ENCODE measurements at places on chromosomes 13 and 19. TPM values are rescaled to one million over a fixed set of nuclear protein-coding genes. Genes with fewer than 3 reads are reported as not detected.
A peak's percentile ranks its signal among the peaks of the same experiment; 100 is the strongest.

DNA sequence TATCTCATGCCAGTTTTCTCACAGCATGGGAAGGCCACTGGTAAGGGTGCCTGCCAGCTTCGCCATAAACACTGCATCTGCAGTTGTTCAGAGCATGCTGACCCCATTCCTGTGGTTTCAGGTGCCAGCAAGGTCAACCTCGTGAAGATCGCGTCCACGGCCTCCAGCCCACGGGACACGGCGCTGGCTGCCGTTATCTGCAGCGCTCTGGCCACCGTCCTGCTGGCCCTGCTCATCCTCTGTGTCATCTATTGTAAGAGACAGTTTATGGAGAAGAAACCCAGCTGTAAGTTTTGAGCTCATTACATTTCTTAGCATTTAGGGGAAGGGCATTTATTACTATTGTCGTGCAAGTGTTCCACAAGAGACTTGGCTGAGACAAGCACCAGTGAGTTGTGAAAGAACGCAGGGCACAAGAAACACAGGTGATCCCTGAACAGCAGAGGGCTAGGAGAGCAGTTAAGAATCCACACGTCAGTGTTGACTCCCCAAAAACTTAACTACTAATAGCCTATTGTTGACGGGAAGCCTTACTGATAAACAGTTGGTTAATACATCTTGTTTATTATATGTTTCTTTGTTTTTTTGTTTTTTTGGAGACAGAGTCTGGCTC lies 88.8 kb downstream of the TNFRSF19 start:
- H3K4me1 ChIP-seq: no peaks in the 10 kb centered on the region
- no peak overlapping the region for H3K4me3 ChIP-seq
- no peaks in the 10 kb centered on the region for H3K36me3 ChIP-seq

DNA sequence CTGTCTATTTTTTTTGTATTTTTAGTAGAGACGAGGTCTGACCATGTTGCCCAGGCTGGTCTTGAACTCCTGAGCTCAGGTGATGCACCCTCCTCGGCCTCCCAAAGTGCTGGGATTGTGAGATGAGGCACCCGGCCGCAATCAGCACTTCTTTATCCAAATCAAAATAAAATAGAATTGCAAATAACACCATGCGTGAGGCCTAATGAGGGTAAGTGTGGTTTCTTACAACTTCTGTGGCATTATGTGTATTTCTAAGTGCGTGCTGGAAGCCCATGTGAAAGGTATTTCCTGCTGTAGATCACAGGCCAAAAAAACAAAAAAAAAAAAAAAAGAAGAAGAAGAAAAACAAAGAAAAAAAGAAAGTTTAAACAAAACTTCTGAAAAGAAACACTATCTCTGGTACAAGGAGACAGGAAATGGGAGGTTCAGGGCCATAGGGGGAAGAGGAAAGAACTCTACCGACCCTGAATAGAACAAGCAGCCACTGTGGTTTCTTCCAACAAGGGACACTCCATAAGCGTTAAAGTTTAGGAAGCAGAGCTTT lies 3.0 kb upstream of the GRAMD1A start:
- H3K36me3 ChIP-seq: no peaks in the 10 kb centered on the region
- no peak overlapping the region for H3K4me3 ChIP-seq
- H3K4me1 ChIP-seq: peaks cover 23% of the 10 kb centered on the region
- no peak for DNase-seq
- H3K27ac ChIP-seq: peak overlapping the region; percentile 47
- H3K27me3 ChIP-seq: no peaks in the 10 kb centered on the region

GRCh38 chr19:49889687-49890348 lies 6.9 kb downstream of the IL4I1 start:
- H3K4me1 ChIP-seq: peaks cover 4% of the 10 kb centered on the region
- no peak overlapping the region for H3K27ac ChIP-seq
- peak overlapping the region; percentile 41 for H3K4me3 ChIP-seq

DNA sequence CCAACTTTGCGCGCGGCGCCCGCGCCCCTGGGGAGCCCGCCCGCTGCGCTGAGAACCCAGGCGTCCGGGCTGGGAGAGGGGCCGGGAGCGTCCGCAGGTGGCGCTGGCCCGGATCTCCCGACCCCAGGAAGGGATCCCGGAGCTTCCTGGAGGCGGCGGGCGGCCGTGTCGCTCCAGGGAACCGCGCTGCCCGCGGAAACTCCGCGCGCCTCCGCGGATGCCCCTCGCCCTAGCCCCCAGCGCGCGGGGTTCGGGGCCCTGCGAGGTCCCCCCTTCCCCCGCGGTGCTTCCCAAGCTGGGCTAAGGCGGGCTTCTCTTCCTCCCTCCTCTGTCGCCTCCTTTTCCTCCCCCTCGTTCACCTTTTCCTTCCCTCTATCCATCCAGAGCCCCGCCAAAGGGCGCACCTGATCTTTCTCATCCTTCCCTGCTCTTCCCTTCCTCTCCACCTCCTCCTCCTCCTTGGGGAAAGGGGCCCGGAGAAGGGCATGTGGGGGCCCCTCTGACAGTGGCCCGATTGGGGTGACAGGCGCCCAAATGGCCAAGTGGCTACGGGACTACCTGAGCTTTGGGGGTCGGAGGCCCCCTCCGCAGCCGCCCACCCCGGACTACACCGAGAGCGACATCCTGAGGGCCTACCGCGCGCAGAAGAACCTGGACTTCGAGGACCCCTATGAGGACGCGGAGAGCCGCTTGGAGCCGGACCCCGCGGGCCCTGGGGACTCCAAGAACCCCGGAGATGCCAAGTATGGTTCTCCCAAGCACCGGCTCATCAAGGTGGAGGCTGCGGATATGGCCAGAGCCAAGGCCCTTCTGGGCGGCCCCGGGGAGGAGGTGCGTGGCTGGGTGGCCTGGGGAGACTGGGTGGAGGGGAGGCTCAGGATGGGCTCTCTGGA lies 710 bp downstream of the SHD start:
- peaks cover 9% of the 10 kb centered on the region for H3K4me1 ChIP-seq
- H3K36me3 ChIP-seq: no peaks in the 10 kb centered on the region
- peak overlapping the region; percentile 16 for H3K4me3 ChIP-seq
- DNase-seq: no peak
- H3K27me3 ChIP-seq: peaks cover 23% of the 10 kb centered on the region
- H3K27ac ChIP-seq: no peak overlapping the region

GRCh38 chr13:29428310-29429181 lies 166.9 kb downstream of the SLC7A1 start:
- no peaks in the 10 kb centered on the region for H3K36me3 ChIP-seq
- no peak for DNase-seq
- no peak overlapping the region for H3K4me3 ChIP-seq
- H3K4me1 ChIP-seq: no peaks in the 10 kb centered on the region
- no peak overlapping the region for H3K27ac ChIP-seq

DNA sequence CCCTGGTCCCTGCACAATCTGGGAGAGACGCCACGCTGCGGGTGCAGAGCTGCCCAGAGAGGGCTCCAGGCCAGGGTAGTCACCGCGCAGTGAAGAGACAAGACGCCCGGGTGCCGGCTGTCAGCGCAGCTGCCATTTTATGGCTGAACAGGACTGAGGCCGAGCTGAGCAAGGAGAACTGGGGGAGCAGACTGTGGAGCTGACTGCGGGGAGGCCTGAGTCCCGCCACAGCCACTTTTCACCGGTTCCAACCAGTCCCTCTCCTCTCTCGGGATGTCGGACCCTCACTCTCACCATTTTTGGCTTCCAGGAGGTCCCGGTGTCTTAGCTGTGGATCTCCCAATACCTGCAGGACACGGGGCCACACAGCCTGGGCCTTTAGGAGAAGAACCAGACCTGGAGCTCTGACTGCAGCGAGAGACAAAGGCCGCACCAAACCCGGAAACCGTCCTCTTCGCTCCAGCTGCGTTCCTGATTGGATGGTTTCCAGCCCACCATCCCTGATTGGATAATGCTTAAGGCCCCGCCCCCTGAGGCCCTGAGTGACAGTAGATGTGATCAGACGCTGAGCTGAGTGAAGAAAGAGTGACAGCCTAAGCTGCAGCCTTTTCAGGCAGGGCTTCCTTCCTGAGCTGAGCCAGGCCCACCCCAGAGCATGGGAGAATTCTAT lies at the start of gene ZNF626:
ZNF626 (minus strand) TSS at position 422 of the 670 bp plus-strand sequence; CDS start at position 297, 125 bp downstream.
- peak within 1 kb of the TSS; percentile 63 for H3K27ac ChIP-seq
- no peaks in the 10 kb centered on the region for H3K36me3 ChIP-seq
- H3K27me3 ChIP-seq: no peaks in the 10 kb centered on the region
- H3K4me1 ChIP-seq: no peaks in the 10 kb centered on the region
- H3K4me3 ChIP-seq: peak within 1 kb of the TSS; percentile 50

- H3K36me3 ChIP-seq: no peaks in the 10 kb centered on the region
- H3K4me1 ChIP-seq: no peaks in the 10 kb centered on the region
- H3K27me3 ChIP-seq: no peaks in the 10 kb centered on the region
- H3K4me3 ChIP-seq: no peak overlapping the region
- DNase-seq: no peak
- H3K27ac ChIP-seq: no peak overlapping the region
Observed at GRCh38 chr19:39021063-39021462, 11.3 kb downstream of the FBXO27 start.

GRCh38 chr19:43684326-43684725 lies 14.4 kb upstream of the PLAUR start:
- no peaks in the 10 kb centered on the region for H3K36me3 ChIP-seq
- H3K27ac ChIP-seq: no peak overlapping the region
- no peak for DNase-seq
- H3K4me3 ChIP-seq: no peak overlapping the region
- no peaks in the 10 kb centered on the region for H3K27me3 ChIP-seq

DNA sequence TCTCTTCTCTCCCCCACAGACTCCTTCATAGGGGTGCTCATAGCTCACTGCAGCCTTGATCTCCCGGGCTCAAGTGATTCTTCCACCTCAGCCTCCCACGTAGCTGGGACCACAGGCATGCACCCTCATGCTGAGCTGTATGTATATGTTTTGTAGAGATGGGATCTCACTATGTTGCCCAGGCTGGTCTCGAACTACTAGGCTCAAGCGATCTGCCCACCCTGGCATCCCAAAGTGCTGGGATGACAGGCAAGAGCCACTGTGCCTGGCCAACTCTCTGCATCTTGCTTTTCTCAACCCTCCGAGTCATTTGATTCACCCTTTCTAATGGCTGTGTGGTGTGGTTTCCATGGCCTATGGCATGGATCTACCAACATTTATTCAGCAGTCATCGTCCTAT lies 10.1 kb upstream of the IRGC start:
- no peaks in the 10 kb centered on the region for H3K27me3 ChIP-seq
- no peak for DNase-seq
- H3K4me3 ChIP-seq: no peak overlapping the region
- H3K4me1 ChIP-seq: no peaks in the 10 kb centered on the region
- H3K27ac ChIP-seq: no peak overlapping the region
- H3K36me3 ChIP-seq: no peaks in the 10 kb centered on the region

DNA sequence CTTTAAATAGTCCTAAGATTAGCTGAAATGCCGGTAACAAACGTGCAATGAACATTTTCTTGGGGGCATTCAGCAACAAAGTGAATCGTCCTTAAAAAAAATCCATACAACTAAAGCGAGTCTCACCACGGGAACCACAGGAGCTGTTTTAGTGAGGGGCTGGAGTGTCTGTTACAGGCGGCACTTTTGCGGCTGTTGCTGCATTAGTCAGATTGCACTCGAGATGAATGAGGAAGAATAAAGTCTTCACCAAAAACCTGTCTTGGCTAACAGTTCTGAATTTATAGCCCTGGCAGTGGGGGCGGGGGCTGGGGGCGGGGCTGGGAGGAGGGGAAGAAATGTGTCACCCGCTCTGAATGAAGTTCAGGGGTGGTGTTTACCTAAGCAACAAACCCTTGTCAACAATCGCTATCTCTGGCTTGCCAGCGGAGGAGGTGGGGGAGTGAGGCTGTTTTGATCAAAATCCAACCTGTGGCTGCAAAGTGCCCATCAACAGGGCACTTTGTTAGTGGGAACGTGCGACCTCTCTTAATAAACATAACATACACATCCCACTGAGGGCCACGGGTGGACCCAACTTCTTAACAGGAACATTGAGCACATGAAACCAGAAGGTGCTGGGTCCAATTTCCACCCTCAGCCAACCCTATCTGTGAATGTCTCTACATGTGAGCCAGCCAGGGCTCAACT lies 44.5 kb downstream of the RFX2 start:
- no peak overlapping the region for H3K4me3 ChIP-seq
- no peaks in the 10 kb centered on the region for H3K36me3 ChIP-seq

GRCh38 chr19:39647918-39648317 lies 7.8 kb upstream of the LGALS16 start:
- no peak overlapping the region for H3K4me3 ChIP-seq
- no peak overlapping the region for H3K27ac ChIP-seq
- no peak for DNase-seq
- H3K36me3 ChIP-seq: no peaks in the 10 kb centered on the region
- H3K27me3 ChIP-seq: no peaks in the 10 kb centered on the region

DNA sequence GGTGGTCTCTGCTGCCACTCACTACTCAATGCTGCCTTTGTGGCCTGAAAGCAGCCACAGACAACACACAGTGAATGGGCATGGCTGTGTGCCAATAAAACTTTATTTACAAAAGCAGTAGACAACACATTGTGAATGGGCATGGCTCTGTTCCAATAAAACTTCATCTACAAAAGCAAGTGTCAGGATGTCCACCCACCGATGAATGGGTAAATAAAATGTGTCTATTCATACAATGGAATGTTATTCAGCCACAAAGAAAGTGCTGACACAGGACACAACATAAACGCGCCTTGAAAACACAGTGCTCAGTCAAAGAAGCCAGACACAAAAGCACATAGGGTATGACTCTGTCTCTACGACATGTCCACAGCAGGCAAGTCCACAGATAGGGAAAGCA lies 20.1 kb downstream of the ZSCAN5A start:
- no peak for DNase-seq
- no peaks in the 10 kb centered on the region for H3K4me1 ChIP-seq
- no peaks in the 10 kb centered on the region for H3K27me3 ChIP-seq
- H3K27ac ChIP-seq: no peak overlapping the region
- H3K36me3 ChIP-seq: no peaks in the 10 kb centered on the region

DNA sequence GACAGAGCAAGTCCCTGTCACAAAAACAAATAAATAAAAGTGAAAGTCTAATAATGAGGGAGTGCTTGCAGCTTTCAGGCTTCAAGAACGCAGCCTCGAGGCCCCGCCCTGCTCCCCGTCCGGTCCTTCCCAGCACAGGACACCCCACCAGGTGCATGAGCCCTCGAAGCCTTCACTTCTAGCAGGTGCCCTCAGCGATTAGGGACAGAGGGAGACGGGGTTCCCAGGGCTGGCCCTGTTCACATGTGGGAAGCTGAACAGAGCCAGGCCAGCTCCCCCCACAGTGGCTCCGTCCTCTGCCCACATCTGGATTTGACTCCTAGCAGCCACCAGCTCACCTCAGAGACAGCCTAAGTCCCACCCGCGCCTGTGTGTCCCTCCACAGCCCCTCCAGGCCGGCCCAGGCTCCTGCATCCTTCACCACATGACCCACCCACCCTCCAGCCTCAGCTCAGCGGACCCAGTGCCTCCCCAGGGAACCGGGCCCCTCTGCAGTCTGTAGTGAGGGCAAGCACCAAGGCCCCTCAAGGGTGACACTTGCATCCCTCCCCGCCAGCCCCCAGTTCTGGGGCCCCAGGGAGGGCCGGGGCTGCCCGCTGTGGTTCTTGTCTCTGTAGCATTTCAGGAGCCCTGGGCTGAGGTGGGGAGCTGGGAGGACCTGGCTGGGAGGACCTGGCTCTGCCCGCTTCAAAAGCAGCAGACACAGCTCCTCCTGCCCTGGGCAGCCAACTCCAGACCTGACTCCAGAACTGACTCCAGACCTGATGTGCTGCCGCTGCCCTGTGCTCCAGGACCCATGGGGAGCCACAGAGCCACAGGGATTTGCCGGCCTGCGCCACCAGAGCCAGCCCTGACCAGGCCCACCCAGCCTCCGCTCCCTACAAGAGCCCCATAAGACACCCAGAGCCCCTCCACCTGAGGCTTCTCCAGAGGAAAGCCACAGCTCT lies 27.2 kb downstream of the GPX4 start:
- no peaks in the 10 kb centered on the region for H3K27me3 ChIP-seq
- peak overlapping the region; percentile 96 for H3K4me3 ChIP-seq
- peak overlapping the region; percentile 93 for H3K27ac ChIP-seq

ADGRE2 gene
- total RNA-seq: 1.3 TPM

PROZ gene
- not detected for total RNA-seq

MEF2B gene
- total RNA-seq: 1.5 TPM

NPHS1 gene
- total RNA-seq: not detected

CYP4F2 gene
- total RNA-seq: 3.9 TPM

CEACAM3 gene
- total RNA-seq: 1.1 TPM

ALOX5AP gene
- 5.1 TPM for total RNA-seq

ZNF541 gene
- total RNA-seq: 0.21 TPM
